Omental fat pad (tissue), 4 donors: ENCODE measurements at places on chromosomes 5 and 9. TPM values are rescaled to one million over a fixed set of nuclear protein-coding genes. Genes with fewer than 3 reads are reported as not detected.

DNA sequence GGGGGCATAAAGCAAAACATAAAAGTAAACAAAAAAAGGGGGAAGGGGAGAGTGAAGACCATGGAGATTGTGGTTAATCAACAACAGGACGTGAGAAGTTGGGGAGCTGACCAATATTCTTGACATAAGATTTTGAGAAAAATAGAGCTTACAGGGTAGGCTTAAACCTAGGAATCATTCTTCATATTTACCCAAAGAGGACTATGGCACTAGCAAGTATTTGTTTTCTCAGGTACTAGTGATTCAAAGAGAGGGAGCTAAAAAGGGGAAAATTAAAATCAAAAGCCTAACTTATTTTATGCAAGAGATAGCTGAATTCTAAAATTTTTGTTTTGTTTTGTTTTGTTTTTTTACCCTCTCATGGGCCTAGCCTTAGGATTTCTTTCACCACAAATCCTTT is 427.5 kb downstream of the PIK3R1 start:
- DNase-seq: no peak

DNA sequence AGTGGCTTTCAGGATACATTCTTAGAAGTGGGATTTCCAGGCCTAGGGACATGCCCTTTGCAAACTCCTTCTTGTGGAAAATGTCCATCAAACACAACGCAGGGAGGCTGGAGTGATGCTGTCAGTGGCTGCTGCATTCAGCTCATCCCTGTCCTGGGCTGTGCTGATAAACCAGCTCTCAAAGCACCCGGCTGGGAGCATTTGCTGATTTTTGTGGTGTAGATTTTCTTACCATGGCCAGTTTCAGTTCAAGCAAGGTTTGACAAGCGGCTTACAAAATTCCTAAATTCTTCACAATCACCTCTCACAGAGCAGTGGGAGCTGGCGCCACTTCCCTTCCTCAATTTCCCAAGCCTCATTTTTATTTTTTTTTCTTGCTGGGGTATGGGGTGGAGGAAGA is 28.2 kb downstream of the FAM163B start:
- DNase-seq: no peak

DNA sequence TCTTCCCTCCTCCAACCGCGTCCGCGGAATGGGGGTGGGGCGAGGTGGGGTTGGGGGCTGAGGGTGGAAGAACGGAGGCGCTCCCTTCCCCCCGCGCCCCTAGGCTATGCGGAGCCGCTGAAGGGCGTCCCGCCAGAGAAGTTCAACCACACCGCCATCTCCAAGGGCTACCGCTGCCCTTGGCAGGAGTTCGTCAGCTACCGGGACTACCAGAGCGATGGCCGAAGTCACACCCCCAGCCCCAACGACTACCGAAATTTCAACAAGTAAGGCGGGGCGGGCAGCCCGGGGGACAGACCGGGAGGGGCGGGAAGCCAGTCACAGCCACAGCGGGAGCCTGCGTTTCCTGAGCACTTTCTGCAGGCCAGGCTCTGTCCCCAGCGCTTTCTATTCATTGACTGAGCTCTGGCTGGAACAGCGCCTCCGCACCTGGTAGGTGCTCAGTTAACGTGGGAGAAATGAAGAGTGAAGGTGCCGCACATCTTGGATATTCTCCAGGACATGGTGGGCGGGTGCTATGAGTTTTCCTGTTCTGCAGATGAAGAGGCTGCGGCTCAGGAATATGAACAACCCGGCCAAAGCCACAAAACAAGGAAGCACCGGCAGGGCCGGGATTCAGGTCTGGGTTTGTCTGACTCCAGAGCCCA is 11.3 kb downstream of the MYOZ3 start:
- DNase-seq: no peak

GRCh38 chr5:90939211-90939610 is 380.6 kb downstream of the ADGRV1 start:
- DNase-seq: no peak

DNA sequence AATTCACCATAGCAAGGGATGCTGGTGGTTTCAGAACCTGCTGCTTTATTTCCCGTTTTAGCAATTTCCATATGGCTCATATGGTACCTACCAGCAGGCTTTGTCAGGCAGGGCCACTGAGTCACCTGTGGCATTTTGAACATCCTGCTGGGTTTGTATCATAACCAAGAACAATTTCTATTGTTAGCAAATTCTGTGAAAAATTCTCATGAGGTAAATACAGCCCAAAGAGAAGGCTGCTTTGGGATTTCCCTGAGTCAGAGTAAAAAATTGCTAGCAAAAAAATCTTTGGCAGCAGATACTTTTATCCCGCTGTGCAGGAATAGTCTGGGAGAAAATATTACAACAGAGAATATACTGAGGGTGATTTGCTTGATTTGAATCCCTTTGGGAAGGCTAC is 52.7 kb downstream of the PRR16 start:
- DNase-seq: no peak

PFN3 gene
- not detected for total RNA-seq

DNA sequence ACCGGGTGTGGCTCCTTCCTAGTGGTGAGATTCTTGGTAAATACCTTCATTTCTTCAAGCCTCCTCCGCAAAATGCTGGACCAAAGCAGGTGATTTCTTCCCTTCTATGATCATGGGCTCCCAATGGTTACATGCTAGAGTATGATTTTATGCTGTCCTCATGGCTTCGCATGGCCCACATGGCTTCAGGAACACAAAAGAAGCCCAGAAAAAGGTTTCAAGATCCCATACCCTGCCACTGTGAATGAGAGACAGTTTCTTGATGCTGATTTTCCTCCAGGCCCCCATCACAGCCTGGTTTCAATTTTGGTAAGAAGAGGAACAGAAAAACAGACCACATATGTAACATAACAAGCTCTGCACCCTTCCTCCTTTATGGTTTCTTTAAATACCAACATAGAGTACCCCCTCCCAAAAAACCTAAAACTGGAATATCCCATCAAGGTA is 2.4 kb upstream of the RXFP3 start:
- DNase-seq: no peak

CDH12 gene
- total RNA-seq: not detected

JAKMIP2 gene
- 2.0 TPM for total RNA-seq

BNC2 gene
- total RNA-seq: 23.7 TPM

KIF27 gene
- total RNA-seq: 5.6 TPM

DNA sequence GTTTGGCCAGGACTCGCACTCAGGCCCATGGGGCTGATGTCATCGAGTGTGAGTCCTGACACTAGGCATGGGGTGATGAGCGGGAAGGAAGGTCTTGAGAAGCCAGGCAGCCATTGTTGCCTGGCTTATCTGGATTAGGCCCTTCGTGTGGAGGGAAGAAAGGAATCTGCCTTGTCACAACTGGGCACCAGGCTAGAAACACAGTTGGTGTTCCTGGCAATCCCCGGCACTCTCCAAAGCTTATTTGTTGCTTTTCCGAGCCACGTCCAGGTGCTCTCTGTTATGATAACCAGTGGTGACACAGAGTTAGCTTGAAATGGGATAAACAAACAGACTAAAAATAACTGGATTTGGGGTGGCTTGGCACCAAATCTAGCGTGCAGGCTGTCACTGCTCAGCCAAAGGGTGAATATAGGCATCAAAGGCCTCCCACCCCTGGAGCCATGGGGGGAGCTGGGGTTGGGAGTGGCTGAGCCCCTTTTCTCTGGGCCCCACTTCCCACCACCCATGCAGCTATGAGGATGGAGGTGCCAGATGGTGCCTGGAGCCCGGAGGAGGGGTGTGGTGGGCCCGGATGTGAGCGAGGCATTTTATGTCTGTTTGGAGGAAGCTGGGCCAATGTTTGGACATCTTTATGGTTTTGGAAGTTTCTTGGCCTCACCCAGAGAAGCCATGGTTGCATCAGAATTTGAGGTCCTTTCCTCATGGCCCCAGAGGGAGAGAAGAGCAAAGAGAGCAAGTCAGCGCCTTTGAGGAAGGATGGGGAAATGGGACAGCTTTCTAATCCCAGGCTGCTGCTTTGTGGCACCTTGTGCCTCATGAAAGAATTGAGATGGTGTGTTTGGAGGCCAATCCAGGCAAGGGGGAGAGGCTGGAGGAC is 98.0 kb upstream of the PITX1 start:
- DNase-seq: no peak

DNA sequence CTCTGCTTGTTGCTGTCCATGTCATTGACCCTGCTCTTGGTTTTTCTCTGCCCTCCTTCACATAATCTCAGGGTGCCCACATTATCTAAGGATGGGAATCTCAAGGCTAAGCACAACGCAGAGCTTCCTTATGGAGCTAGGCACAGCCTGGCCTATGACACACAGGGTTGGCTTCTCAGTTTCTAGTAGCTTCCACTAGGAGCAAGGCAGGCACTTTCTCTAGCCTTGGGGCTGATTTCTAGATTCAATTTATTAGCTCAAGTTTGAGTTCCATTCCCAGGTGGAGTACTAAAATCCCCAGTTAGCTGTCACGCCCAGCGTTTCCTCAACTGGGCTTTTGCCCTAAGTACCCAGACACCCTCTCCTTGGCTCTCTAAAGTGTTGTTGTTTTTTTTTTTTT is 12.4 kb downstream of the IL4 start:
- no peak for DNase-seq

- no peak for DNase-seq
Measured at GRCh38 chr5:7517006-7517405, 121.1 kb downstream of the ADCY2 start.

GRCh38 chr9:104802110-104802509 is 38.2 kb downstream of the NIPSNAP3B start:
- DNase-seq: no peak

DNA sequence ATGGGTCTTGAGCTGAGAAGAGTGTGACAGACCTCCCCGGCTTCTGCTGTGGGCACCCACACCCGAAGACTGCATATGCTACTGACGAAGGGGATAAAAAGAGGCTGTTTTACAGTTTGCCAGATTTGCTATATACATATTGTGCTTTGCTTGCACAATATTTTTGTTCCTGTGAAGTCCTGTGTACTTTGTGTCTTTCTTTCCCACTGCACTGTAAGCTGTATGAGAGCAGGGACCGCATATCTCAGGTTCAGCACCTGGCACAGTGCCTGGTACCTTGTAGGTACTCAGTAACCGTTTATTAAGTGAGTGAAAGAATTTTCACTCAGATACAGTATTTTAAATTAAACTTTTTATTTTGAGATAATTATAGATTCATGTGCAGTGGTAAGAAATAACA is 8.2 kb upstream of the GARNL3 start:
- DNase-seq: no peak
